ENCODE measurements at places on chromosomes 12 and 14.

DNA sequence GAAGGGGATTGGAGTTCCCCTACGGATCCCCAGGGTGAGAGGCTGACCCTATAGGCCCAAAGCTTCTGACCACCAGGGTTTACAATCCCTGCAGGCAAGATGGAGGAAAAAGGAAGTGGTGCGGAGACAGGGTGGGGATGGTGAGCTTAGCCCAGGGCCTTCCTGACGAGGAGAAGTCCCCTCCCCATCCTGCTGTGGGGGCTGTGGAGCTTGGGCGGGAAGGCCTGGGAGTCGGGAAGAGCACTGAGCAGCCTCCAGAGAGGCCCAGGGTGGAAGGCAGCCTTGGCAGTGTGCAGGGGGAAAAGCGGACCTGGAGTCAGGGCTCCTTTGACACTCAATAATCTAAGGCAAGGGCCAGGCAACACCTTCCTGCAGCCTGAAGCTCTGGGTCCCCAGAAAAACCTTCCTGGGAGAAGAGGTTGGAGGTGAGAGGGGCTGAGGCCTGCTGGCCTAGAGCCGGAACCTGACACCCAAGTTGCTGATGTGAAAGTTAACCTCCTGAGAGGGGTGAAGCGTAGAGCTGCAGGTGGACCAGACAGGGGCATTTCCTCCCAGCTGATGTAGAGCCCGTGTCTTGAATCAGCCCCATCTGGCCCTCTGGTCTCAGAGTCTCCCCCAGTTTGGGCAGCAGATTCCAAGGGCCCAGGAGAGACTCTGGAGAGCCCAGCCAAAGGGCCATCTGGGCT lies 6.0 kb downstream of the HDAC7 start:
- no peak for DNase-seq

DNA sequence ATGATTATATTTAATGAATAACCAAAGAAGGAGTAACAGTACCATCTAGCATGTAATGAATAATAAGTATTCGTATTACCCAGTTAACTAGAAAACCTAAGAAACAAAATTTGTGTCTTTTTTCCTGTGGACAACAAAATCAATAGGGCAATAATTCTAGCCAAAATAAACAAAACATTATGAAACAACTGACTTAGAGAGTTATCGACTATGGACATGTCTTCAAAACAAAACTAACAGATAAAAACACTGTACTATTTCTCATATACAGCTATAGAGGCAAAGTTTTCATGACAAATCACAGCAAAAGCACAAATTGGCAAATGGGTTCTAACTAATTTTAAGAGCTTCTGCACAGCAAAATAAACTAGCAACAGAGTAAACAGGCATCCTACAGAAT lies 224.1 kb downstream of the ALX1 start:
- no peak for DNase-seq

DNA sequence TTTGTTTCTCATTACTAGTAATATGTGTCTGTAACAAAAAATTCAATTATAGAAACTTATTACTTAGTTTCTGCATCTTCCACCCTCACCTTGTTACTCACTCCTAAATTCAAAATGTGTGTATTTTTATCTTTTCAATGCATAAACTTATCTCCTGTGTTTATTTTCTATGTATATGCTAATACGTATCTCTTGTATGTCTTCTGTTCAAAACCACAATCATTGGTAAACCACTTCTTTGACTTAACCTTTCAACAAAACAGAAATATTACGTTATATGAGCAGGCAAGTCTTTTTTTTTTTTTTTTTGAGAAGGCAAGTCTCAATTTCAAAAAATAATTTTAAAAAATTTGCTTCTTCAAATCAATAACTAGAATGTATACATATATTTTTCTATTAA lies 39.2 kb upstream of the RPH3A start:
- no peak for DNase-seq

DNA sequence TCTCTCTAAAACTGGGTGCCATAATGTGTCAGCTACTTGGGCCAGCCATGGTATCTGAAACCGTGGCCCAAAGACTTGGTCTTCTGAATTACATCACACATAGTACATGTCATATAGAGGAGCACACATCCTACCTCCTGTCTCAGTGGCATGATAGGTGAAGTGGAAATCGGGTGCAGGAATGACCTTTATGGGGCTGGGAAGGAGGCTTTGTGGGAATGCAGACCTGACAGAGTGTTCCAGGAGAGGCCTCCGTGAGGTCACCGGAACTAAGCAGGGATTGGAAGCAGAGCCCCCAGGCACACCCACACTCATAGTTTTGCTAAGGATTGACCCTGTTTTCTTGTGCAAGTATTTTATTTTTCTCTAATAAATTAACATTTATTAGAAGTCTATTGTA lies 82.6 kb downstream of the NTF3 start:
- no peak for DNase-seq

DNA sequence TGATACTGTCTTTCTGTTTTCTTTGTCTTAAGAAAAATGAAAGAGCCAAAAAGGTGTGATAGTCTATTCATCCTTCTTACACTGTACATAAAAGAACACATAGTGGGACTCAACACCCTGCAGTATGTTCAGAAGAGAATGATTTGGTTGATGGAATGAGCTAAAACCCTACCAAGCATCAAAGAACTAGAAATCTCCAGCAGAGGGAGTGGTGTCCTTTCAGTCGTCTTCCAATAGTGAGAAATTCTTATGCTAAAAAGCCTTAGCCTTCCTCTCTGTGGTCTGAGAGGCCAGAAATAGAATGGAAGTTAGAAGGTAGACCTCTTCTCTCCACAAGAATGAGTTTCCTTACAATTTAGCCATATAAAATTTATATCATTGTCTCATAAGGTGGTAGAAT lies 393.4 kb upstream of the SEL1L start:
- DNase-seq, result no peak

DNA sequence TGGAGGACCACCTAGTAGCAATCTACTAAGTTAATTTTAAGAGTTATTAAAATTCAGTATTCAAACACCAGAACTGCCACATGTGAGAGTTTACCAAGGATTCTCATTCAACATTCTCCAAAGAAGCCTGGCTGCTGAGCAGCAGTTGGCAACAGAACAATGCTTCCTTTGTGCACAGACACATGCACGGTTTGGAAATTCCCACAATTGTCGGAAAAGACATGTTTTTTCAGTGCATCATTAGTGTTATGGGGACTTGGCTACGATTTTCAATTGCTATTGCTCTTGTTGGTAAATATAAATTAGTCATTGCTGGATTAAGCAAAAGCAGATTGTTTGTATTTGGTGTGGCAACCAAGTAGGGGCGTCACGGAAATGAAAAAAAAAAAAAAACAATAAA lies 22.2 kb downstream of the ST8SIA1 start:
- DNase-seq, result no peak

DNA sequence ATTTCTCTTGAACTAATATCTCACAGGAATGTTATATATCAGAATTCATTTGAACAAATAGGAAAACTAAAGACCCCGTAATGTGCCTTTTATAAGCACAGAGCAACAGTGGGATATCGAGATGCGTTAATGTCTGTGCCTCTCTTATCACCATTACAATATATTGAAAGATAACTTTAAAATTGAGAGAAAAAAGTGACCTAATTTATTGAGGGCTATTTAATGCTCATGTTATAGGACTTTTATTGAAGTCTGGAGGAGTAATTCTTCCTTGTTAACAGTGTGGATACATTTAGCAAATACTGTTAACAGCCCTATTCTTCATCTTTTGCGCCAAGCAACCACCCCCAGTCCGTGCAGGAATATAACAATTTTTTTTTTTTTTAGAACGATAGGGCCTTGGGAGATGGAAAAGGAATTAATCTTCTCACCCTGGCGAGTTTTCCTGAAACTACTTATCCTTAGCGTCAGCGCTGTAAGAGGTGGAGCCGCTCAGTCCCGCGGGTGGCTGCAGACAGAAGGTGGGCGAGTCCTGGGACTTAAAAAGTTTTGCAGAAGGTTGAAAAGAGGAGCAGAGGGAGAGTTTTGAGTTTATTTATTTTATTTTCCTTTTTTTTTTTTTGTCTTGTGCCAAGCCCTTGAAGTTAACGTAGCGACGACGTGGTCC lies 11.0 kb downstream of the FOXG1 start:
- no peak for DNase-seq

- DNase-seq, result no peak
These were observed 1600.5 kb upstream of the SEL1L start for GRCh38 chr14:83133981-83134645.

- no peak for DNase-seq
These were observed 94.9 kb upstream of the SLC16A7 start for GRCh38 chr12:59500915-59501314.

DNA sequence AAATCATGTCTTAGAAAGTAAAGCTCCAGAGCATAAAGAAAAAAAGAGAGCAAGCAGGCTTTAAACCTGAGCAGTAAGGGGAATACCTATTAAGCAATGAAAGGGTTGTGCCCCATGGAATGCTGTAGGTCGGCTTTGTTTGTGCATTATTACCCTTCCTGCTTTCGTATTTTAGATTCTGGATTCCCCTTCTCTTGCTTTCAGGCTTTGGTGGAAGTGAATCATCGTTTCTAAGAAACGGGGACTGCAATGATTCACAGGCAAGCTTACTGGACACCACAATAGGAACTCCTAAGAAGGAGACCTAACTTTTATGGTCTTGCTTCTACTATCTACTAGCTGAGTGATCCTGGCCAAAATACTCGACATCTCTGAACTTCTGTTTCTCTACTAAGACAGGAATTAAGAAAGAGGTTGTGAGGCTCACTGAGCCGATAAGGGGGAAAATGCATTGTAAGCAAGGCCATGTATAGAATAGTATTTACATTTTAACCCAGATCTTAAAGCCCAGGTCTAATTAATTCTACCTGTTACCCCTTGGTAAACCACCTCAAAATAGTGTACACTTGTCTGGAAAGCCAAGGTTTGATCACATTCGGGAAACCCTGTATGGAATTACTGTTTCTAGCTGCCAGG lies 1.2 kb upstream of the BMAL2 start:
- DNase-seq, result no peak

GRCh38 chr12:30926243-30927221 lies at the start of gene TSPAN11:
TSPAN11 (plus strand) TSS chr12:30926748; CDS start chr12:30953992, 27,244 bp downstream.
- DNase-seq, result no peak

GRCh38 chr12:108526482-108527165 lies 11.5 kb downstream of the FICD start:
- DNase-seq, result no peak

DNA sequence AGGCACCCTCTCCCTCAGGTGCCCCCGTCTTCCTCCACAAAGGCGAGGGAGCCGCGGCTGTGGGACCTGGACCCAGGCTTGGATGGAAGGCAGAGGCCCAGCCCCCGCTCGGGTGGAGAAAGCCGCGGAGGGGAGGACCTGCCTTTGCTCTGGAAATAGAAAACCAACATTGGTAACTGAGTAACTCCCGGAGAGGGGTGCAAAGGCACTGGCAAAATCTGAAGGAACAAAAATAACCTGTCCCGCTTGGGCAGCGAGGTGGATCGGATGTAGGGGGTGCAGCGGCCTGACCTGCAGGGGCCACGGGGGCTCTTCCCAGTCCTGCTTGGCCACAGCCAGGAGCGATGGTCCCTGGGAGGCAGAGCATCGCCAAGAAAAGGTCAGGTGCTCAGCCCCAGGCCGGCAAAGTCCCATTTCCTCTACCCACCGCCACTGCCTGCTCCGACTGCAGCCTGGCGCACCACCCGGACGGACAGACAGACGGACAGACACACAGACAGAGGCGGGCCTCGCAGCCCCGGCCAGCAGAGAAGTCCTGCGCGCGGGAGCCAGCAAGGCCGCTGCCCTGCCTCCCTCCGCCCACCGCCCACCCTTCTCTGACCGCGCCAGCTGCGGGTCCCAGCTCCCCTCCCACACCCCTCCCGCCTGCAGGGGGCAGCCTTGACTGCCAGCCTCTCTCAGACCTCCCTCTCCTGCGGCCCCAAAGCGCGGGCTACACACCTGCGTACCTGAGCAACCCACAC lies 21.4 kb upstream of the TMEM106C start:
- no peak for DNase-seq

DNA sequence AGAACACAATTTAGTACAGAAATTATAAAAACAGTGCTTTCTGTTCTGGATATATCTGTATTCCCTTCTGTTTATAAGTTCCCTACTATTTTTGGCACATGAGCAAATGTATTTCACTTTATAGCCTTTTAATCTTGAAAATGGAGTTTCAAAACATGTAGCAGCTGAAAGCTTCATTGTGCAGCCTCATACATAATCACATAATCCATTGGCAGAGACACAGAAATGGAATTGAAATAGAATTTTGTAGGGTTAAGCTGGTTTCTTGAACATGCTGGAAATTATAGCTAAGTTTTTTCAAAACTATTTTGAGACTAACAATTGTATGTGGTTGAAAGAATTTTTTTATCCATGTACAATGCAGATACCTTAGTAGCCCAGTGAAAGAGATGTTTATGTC lies 614.3 kb upstream of the MDGA2 start:
- DNase-seq, result no peak

DNA sequence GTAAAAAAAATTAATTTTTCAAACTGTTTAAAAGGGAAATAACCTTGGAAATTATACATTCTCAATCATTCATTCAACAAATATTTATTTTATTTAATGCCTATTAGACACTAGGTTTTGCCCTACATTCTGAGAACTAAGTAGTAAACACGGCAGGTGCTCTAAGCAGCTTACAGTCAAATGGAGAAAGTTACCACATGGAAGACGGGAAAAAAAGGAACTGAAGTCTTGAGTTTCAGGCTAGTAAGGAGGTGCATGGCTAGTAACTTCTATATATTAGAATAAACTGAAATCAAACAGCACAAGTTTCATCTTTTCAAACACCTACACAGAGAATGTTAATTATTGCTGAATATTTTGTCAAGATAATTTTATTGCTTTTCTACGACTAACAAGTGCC lies 52.9 kb downstream of the C12orf42 start:
- no peak for DNase-seq

DNA sequence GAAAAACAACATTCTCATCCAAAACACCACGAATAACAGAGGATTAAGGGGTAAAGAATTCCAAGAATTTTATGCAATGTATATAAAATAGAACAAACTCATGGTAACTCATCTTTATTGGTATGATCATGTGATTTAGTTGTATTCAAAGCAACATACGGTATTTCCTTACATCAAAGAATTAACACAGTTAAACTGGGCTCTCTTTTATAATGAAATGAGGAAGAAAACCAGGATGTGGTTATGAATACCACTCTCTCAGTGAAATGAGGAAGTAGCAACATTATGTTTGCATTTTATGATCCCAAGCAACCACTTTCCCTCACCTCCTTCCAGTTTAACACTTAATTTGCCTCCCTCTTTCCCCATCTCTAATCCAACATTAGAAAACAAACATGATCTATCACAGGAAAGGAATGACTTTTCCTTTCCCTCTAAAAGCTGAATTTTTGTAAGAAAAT lies 22.9 kb downstream of the SPTLC2 start:
- DNase-seq, result no peak

- DNase-seq, result no peak
These were observed 152.5 kb upstream of the PLEKHG7 start for GRCh38 chr12:92550254-92550653.

- no peak for DNase-seq
These were observed 85.5 kb upstream of the HECTD1 start for GRCh38 chr14:31292937-31293616.

GRCh38 chr14:53532853-53533252 lies 379.7 kb upstream of the DDHD1 start:
- no peak for DNase-seq

Data from stimulated activated CD8-positive, alpha-beta memory T cell treated with anti-CD3 and anti-CD28 coated beads, Interleukin-4, amount 100 ng/mL, for 4 hours (primary cell).